ENCODE measurements at places on chromosomes 2 and 18. TPM values are rescaled to one million over a fixed set of nuclear protein-coding genes. Genes with fewer than 3 reads are reported as not detected.

Gene ERBB4
- total RNA-seq: not detected

Gene VIT
- total RNA-seq: 0.36 TPM

Gene BBS5
- 5.0 TPM for total RNA-seq

Gene PID1
- total RNA-seq: 20.6 TPM

Gene GPAT2
- total RNA-seq: 8.5 TPM
